ENCODE measurements at places on chromosomes 13 and 19.

- DNase-seq, result no peak
These were observed 86.5 kb downstream of the NUFIP1 start for GRCh38 chr13:44902738-44903137.

DNA sequence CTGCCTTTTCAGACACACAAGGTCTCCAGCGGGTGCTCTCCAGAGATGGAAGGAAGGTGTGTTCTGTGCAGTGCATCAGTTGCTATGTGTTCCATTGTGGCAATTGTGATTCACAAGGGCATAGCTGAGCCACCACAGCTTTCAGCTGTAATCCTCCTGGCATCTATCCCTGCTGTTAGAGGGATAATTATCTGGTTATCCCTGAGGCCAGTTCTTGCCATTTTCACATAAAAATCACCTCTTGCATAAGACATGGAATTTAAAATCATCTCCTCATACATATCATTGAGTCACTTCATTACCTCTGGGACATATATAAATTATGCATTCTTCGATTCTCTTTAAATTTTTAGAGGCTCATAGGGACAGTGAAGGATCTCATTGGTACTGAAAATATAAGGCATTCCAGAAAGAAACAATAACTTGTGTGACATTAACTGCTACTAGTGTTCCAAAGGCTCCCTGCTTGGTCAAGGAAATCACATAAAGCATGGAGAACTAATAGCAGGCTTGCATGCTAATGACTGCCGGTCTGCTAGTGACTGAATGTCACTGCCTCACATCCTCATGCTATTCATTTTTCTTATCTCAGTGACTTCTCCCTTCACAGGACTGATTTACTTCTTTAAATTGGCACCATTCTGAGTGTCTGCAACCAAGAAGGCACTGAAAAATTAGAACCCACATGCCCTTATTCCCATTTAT is 214.0 kb downstream of the ENOX1 start:
- DNase-seq, result no peak

GRCh38 chr13:40271931-40272775 is 394.3 kb downstream of the FOXO1 start:
- DNase-seq, result no peak

- DNase-seq, result no peak
These were observed 8.7 kb upstream of the FBXW9 start for GRCh38 chr19:12705169-12705568.

DNA sequence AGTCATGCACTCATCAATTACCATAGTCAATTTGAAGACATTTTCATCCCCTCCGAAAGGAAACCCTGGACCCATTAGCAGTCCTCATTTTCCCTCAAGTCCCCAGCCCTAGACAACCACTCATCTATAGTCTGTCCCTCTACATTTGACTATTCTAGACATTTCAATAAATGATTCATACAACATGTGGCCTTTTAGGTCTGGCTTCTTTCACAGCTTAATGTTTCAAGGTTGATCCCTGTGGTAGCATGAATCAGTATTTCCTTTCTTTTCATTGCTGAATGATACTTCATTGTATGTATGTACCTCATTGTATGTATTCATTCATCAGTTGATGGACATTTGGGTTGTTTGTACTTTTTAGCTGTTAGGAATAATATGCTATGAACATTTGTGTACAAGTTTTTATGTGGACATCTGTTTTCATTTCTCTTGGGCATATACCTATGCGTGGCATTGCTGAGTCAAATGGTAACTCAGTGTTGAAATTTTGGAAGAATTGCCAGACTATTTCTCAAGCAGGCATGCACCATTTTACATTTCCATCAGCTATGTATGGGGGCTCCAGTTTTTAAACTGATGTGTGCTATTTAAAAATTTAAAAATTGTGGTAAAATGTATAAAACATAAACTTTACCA is 18.4 kb downstream of the SPATA13 start:
- DNase-seq, result no peak

- no peak for DNase-seq
These were observed 29.6 kb upstream of the UBE2L5 start for GRCh38 chr13:30392681-30393045.

DNA sequence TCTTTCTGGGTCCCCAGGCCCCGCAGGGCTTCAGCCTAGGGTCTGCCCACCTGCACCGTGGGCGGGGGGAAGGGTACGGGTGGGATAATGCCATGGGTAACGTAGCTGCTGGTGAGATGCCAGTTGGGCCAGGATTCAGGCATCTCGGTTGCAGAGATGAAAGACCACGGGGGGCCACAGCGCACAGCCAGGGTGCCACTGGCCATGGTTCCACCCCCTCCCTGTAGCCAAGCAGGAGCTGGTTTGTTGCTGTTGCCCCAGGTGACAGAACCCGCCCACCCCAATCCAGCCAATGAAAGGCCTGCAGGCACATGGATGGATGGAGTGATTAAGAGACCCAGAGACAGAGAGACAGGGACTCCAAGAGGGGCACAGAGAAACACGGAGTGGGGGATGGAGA is 1.0 kb upstream of the CGB7 start:
- DNase-seq, result peak; percentile 6

DNA sequence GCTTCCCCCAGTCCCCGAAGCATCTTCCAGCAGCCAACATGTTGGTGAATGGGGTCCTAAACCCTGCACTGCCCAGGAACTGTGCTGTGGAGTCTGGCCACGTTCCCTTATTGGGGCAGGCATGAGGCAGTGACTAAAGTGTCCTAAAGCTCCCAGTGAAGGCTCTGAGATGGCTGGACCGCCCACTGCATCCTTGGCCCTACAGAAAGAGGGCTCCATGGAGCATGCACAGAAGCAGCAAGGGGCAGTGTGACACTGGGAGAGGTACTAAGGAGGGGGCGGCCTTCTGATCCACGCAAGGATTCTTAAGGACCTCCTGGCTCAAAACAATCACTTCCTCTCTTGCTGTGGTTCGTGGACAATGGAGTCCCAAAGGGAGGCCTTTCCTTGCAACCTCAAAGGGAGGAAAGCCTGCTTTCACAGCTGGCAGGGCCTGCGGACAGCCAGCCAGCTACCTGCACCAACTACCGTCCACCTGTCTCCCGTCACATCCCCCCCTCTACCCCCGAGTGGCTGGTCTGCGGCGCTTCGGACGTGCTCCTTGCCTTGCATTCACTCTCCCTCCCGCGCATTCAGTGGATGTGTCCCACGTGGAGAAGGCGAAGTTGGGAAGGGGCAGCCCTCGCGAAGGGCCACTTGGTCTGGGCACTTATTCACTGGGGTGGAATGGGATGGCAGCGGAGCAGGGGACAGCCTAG is 63.9 kb upstream of the STARD13 start:
- no peak for DNase-seq

DNA sequence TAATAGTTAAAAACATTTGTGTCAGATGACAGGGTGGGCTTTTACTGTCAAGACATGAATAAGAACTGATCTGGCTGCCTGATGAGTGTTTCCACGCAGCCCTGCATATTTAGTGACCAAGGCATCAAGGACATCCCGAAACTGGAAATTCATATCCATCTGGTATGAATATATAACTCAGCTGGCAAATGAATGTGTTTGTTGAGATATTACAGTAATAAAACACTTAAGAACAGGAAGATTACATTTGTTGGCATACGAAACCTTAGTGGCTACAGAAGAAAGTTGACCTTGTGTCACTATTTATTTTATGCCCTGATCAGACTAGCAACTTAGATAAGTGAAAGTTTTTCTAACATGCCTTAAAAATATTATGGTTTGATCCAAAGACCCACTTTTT is 32.8 kb downstream of the RAP2A start:
- DNase-seq, result no peak

- no peak for DNase-seq
These were observed 17.8 kb downstream of the NHLRC3 start for GRCh38 chr13:39056018-39056417.

- DNase-seq, result no peak
These were observed 721.9 kb upstream of the SLC10A2 start for GRCh38 chr13:103788061-103788652.

DNA sequence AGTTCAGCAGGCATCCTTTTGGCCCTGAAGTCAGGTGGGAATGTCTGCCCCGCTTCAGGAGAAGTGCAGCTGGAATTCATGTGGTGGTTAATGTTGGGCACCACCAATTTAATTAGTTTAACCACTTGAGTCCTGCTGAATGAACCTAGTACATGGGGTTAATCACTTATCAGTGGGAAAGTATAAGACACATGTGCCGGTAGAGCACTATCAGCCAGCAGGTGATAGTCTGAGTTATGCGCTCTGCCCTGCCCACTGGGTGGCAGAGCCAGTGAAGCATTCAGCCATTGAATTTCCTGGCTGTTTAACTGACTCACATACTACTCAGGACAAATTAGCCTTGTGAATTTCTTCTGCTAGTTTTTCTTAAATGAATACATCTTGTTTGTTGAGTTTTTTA is 789.7 kb upstream of the PRR20A start:
- DNase-seq, result no peak

Data from COR-L47 (cell line).